Activated T-helper 1 cell treated with anti-CD3 and anti-CD28 coated beads, Interleukin-12 subunit alpha, Interleukin-12 subunit beta, Interleukin-2, Interleukin-4 antibody, amounts not matched to agents 30 ng/mL and 10 ng/mL and 1 ng/mL, durations not matched to agents 14 hours and 24 hours and 36 hours (primary cell): ENCODE measurements at places on chromosomes 5 and 9.

DNA sequence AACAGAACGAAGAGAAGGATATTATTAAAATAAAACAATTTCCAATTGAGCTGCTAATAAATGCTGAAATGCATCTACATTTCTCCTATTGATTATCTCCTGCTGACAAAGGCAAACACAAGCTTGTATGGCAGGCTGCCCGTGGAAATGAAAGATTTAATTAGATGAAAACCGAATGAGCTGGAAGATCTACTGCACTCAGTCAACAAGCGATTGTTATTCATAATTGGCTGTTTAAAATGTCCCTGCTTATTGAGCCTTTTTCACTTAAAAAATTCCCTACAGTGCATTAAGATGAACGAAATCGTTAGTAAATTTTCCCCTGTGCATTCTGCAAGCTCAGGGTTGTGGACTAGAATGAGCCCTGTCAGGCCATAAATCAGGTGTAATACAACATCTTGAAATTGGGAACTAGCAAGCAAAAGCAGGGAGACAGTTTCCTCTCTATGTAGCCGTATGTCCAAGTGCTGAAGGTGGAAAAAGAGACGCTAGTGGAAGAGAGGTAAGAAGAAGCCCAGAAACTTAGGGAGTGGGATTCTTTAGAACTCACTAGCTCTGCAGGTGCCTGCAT is 28.5 kb upstream of the KIF4B start:
- no peak for DNase-seq

- DNase-seq = peak; percentile 60
Measured at GRCh38 chr9:112348257-112349007, 15.0 kb upstream of the PTBP3 start.

- no peak for DNase-seq
Measured at GRCh38 chr9:8600914-8601680, 801.5 kb upstream of the DMAC1 start.

DNA sequence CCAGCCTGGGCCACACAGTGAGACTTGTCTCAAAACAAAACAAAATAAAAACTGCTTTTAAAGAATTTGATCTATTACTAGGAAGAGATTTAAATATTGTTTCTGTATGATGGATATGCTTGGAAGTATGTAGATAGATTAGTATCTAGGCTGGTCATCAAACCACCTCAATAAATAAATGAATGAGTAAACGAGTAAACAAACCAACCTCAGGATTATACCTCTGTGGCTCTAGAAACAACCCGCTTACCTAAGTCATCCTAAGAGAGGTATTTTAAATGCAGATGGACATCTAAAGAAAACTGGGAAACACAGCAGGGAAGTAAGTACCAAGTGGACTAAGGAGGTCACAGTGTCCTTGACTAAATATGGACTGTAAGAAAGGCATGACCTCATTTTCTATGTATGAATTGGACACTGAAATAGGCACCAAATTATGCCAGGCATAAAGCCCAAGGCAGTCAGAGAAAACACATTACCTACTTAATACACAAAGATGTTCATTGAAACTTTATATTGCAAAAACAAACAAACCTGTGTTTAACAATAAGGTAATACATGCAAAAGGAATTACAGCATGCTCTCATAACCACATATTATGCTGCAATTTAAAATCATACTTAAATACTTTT is 7.3 kb downstream of the ANKH start:
- no peak for DNase-seq

DNA sequence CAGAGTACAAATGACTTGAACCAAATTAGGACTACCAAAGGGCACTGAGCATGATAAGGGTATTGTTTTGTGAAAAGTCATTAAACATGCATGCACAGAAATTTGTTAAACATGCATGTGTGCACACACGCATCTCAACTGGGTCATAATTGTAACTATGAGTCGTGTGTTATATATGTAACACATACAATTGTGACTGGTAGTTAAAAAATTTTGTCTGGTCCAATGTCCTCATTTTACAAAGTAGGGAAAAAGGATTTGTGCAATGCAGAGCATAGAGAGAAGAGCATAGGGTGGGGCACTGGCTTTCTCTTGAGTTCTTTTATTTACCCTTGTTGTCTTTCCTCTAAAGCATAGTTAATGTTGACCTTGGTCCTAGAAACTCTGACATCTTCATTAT is 19.3 kb upstream of the IGFBPL1 start:
- no peak for DNase-seq

DNA sequence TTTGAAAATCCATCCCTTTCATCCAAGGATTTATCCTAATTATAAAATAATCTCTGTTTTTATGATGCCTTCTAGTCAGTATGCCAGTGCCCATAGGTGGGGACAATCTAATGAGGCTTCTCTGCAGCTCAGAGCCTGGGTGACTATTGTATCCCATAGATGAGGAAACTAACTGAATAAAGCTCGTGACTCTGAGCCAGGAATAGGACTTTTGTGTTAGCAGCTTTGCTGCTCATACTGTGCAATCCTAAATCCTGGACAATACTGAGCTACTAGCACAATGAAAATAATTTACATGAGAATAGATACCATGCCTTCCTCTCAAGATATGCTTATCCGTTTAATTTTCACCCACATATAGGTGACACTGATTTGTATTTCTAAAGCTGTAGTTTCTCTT is 443.0 kb downstream of the PLK2 start:
- no peak for DNase-seq
